Thoracic aorta (tissue), 2 donors: ENCODE measurements at places on chromosomes 1 and 21. TPM values are rescaled to one million over a fixed set of nuclear protein-coding genes. Genes with fewer than 3 reads are reported as not detected.

DNA sequence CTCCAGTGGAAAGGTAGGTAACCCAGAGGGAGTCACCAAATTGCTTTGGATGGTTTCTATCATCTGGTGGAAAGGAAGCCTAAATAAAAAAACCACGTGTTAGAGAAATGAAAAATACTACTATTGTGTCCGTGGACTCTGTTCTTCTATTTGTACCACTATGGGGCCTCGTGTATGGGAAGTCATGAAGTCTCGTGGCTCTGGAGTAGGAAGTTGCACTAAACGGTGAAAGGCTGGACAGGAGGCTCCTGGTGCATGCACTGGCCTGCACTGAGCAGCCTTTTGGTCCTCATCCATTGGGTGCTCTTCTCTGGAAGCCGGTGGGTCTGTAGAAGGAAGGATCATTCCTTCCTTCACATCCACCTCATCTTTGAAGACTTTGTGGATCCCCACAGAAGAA, 17.0 kb downstream of the F3 start:
- DNase-seq, result no peak

DNA sequence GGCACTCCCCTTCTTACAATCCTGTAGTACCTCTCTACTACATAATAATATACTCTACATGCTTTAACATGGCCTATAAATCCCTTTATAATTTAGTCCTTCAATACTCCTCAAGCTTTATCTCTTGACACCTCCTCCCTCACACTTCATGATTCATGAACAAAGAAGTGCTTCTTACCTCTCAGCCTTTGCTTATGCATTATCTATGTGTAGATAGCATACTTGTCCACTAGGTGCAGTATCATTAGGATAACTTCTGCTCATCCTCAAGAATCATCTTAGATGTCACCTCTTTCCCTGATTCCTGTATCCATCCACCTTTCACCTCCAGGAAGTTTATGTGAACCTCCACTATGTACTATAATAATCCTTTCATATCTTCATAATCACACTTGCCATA, 74.4 kb downstream of the COL24A1 start:
- DNase-seq, result no peak

GRCh38 chr1:23194119-23194984, 22.9 kb downstream of the HTR1D start:
- no peak for DNase-seq

DNA sequence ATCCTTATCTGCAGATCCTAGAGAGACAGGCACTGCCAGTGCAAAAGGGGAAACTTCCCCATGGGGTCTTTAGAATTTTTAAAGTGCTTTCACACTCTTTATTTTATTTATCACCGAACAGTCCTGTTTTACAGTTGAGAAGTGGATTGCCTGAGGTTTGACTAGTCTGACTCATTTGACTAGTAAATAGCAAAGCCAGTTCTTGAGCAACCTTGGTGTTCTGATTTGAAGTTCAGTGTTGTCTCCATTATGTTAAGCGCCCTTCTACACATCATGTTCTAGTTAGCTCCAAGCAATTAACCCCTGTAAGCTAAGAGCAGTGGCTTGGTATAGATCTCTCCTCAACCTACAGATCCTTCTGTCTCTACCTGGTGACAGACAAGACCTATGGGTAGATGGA, 262.9 kb downstream of the CACNA1E start:
- DNase-seq, result no peak

DNA sequence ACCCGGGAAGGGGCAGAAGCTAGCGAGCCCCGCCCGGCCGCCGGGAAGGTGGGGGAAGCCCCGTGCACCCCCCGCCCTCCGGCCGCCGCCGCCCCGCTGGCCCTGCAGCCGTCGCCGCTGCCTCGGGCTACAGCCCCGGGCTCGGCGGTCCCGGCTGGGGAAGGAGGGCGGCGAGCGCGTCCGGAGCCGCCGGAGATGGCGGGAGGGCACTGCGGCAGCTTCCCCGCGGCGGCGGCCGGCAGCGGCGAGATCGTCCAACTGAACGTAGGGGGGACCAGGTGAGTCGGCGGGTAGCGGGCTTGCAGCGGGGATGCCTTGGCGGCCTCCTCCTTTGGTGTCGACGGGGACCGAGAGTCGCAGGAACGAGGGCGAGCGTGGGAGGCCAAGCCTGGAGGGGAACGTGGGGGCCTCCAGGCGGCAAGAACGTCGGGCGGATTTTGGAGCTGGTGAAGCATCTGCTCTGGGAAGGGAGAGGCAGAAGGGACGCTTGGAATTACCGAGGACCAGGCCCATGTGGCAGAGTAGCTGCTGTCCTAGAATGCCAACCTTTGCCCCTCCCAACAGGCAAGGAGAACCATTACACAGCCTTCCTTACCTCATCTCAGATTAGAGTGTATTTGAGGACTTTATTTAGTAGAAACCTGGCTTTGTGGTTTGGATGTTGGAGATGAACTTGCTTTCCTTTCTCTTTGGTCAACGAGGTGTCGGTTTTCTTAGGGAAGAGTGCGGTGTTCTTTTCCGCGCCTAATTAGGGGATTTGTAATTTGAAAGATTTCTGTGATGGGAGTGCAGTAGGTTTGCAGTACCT, 591 bp downstream of the KCTD3 start:
- no peak for DNase-seq

- no peak for DNase-seq
These were observed 300.0 kb downstream of the RRAGC start for GRCh38 chr1:38559446-38560165.

GRCh38 chr21:29904359-29905282, 35.2 kb downstream of the GRIK1 start:
- no peak for DNase-seq

DNA sequence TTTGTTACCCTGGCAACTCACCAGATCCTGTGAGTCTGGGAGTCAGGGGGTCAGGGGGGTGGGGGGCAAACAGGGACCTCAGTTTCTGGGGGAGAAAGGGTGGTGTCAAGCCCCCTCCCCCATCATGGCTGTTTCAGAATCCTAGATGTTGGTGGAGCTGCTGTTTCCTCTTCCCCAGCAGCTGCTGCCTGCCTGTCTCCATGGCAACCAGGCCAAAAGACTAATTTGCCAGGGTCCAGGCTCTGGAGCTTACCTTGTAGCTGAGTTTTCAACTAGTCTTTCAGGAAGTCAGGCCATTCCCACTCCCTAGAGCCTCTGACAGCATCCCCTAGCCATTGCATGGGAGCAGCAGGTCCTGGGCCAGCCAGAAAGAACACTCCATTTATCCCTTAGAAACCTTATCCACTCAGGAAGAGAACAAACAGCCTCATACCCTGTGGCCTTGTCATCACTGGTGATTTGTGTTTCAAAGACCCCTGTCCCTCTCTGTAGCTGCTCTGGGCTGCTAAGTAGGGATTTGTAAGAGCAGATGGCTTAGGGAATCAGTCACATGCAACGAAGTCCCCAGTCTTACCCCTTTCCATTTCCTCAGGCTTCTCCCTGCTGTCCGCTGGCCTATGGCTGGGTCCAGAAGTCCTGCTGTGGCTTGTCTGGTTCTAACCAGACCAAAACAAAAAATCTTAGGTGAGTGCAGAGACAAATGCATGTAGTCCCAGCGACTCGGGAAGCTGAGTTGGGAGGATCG, 21.5 kb upstream of the STMN1 start:
- DNase-seq, result no peak

DNA sequence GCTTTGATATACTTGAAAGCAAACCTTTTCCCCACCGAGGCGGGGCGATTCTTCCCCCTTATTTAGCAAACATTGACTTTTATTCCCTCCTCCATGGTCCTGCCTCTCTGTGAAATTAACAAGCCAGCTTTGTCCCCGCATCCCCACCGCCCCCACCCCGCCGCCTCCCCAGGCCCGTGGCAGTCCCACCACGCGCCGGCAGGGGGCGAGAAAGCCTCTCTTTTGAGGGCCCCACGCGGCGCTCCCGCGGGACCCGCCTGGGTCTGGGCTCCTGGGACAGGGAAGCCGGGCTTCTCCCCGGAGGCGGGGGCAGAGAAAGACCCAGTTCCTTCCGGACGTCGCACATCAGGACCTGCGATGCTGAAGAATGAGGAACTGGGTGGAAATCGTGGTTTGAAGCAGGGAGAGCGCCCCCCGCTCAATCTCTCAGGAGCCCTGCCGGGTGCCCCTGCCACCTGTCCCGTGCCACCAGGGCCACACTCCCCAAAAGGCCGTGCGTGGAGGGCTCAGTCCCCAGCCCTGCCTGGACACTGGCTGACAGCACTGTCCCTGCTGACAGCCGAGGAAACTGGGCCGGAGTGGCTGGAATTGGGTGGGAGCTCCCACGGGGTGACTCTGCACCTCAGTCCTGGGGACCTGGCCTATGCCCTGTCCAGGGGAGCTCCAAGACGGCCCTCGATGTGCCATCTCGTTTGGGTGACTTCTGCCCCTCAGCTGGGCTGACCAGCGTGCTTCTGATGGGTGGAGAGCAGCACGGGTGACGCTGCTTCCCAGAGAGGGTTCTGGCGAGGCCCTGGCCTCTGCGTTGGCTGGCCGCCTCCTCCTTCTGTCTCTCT, 8.6 kb upstream of the ACTRT2 start:
- DNase-seq, result no peak

- no peak for DNase-seq
These were observed 31.1 kb downstream of the RRP1 start for GRCh38 chr21:43820466-43820865.

GRCh38 chr1:14930247-14930965, 223.1 kb upstream of the TMEM51 start:
- no peak for DNase-seq

- no peak for DNase-seq
These were observed 29.0 kb downstream of the MDM4 start for GRCh38 chr1:204545202-204545601.

DNA sequence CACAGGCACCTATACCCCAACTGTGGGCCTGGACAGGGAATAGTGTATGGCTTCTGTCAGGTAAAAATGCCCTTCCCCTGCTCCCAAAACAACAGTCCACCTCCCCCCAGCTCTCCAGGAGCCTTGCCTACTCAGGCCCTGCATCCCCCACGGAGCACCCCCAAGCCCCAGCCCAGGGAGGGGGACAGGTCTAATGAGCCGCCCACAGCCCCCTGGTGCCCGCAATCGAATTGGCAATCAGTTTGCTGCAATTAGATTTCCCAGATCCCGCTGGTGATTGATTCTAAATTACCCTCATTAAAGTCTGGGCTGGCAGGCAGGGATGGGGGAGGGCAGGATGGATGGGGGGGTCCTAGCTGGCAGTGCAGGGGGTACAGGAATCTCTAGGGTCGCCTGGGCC, 8.1 kb downstream of the SDC3 start:
- DNase-seq, result no peak

FNDC10 gene
- 2.7 TPM for total RNA-seq

CRNN gene
- total RNA-seq, result not detected

LCE1A gene
- total RNA-seq, result not detected

ACOT11 gene
- 23.6 TPM for total RNA-seq

KRTAP12-2 gene
- total RNA-seq, result not detected

KCNK2 gene
- 0.28 TPM for total RNA-seq

OR2T33 gene
- not detected for total RNA-seq
